ENCODE measurements at places on chromosomes 16 and 17.

DNA sequence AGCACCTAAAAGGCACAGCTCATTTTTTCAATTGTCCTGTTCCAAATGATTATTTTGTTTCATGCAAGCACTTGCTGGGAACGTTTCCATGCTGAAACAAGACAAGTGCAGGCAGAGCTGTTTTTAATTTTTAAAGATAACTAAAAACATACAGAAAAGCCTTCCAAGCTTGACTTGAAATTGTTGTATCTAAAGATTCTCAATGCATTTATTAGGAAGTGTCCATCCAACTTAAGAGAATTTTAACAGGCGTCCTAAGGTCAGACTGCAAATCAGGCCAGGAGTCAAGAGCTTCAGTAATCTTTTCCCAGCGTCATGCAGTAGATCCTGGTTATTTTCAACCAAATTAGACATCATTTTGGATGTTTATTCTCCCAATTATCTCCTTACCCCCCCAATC is 702.8 kb downstream of the KCNJ2 start:
- DNase-seq, result no peak

DNA sequence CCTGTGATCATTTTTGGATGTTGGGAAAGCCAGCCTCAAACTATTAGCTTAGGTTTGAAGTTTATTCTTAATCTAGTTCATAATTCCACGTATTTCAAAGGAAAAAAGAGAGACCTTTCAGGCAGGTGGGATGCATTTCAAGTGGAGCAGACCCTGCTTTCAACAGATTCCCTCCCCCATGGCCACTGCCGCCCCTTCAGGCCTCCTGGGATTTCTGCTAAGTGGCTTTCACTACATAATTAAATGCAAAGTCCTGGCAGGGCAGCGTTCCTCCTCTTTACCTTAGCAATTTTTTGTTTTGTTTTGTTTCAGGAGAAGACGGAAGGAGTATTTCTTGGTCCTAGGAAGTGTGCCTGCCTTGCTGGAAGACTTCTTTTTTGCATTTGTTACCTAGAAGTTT is 36.6 kb downstream of the MAF start:
- DNase-seq, result no peak

- no peak for DNase-seq
Measured at GRCh38 chr16:88377961-88378360, 4.8 kb upstream of the ZNF469 start.

GRCh38 chr16:72876981-72877373 is 171.0 kb downstream of the ZFHX3 start:
- DNase-seq, result no peak

GRCh38 chr17:59746849-59747445 is 39.5 kb downstream of the VMP1 start:
- DNase-seq, result peak; percentile 14

GRCh38 chr16:85420501-85421337 is 192.4 kb upstream of the GSE1 start:
- DNase-seq, result no peak

GRCh38 chr17:40290629-40291280 is 3.1 kb downstream of the CDC6 start:
- DNase-seq, result peak; percentile 24

- DNase-seq, result no peak
Measured at GRCh38 chr17:82439194-82439828, 11.2 kb downstream of the CYBC1 start.

GRCh38 chr16:69083306-69083941 is 22.0 kb upstream of the HAS3 start:
- DNase-seq, result no peak

DNA sequence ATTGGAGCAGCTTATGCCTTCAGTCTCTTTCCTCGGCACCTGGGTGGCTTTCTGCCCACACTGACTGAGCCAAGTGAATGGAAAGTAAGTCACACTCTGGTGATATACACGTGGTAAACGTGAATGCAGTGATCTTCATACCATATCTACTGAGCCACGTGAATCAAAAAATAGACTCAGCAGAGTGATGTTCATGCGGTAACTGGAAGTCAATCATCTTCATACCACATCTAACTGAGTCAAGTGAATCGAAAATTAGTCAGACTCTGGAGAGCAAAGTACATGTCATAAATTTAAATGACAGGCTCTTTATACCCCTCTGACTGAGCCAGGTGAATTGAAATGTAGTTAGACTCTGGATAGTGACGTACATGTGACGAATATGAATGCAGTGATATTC is 47.1 kb upstream of the ARL4D start:
- DNase-seq, result no peak

- DNase-seq, result no peak
Measured at GRCh38 chr17:58989629-58990028, 117.1 kb downstream of the TRIM37 start.

GRCh38 chr17:58381124-58382035 is 29.4 kb upstream of the SUPT4H1 start:
- no peak for DNase-seq

- no peak for DNase-seq
Measured at GRCh38 chr17:31677036-31677435, 182.0 kb downstream of the COPRS start.

- DNase-seq, result no peak
Measured at GRCh38 chr17:15507896-15508295, 40.5 kb upstream of the CDRT4 start.

GRCh38 chr17:42248351-42249179 is 27.6 kb downstream of the STAT5B start:
- no peak for DNase-seq

- DNase-seq, result no peak
Measured at GRCh38 chr17:33593991-33594390, 300.9 kb upstream of the ASIC2 start.

DNA sequence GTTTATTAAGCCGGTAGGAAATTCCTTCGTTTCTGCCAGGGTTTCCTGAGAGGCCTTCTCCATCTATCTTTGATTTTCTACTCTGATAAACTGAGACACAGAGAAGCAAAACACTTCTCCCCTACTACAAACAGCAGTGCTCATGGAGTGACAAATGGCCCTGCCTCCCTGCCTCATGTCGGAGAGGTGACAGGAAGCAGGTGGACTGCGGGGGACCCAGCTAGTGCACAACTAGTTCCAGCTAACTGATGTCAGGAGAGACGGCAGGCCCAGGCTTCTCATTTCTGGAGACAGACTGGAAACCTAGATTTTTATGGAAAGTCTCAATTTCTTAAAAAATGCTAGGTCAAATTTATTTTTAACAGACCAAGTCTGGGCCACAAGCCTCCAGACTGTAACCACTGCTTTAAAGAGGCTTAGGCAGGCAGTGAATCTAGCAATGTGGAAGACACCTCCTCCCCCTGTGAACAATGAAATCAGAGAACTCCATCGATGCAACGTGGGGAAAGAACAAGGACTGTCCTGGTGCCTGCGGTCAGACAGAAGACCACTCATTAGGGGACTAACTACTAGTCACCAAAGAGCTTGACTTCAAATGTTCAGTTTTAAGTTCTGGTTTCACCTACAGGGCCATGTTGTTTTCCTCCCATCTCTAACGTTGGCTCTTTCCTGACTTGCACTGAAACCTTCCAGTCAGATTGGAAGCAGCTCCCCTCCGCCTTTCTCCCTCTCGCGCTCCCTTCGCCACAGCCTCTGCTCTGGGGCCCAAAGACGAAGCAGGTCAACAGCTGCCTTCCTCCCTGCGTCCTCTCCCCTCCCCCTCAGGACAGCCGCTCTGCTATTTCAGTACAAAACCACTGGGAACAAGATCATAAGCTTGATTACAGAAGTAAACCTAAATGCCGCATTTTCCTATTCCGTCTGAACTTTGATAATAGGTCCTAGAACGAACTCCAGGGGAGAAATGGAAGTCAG is 17.6 kb downstream of the GTF3C1 start:
- no peak for DNase-seq

DNA sequence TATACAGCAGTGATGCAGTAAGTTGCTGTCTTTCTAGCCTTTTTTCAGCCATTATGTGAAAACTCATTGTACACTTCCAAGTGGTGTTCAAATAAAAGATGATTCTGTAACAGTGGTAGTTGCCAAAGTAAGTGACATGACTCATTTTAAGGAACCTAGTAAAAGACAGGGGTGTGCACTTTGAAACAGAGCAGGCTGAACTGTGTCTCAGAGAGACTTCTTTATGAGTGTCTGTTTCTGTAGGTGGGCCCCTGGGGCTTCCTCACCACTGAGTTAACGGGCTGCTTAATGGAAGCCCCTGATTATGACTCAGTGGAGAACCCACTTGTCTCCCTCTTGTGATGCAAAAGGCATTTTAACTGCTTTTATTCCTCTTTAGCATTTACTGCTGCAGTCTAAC is 147.3 kb downstream of the PCTP start:
- DNase-seq, result no peak

DNA sequence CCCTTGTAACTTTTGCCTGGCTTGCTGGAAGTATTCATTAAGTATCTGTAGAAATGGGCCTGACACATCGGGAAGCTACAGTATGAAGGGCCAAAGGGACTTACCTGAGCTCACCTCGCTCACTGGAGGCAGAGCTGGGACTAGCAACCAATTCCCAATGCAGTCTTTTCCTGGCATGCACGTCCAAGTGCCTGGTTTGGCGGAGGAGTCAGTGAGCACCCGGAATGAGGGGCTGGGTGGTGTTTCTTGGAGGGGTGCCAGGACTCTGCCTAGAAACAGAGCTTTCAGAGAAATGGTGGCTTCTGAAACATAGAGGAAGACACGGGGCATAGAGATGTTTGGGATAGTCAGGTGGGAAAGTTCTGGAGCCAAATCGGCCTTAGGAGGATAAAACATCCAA is 18.4 kb upstream of the GPRC5C start:
- DNase-seq, result no peak

DNA sequence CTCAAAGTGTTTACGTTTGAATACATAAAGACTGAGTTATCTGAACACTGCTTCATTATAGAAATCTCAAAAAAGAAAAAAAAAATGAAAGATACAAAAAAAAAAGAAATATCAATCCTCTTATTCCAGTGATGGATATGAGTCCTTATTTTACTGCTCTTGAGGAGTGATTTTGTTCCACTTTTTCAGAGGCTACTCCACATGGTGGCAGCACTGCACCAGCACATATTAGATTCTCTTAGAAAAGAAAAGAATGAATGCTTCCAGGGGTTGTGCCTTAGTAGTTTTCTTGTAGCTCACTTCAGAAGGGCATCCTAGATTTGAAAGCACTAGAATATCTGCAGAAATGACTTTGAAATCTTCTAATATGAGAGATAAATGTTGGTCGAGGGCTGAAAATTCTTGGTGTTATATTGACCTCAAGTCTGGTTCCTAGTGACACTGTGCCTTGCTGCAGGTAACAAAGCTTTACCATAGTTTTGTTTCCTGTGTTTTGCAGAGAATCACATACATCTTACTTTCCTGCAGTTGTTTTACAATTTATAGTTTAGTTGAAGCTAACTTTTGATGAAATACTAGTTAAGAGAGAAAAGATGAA is 25.9 kb downstream of the AP2B1 start:
- DNase-seq, result peak; percentile 5

DNA sequence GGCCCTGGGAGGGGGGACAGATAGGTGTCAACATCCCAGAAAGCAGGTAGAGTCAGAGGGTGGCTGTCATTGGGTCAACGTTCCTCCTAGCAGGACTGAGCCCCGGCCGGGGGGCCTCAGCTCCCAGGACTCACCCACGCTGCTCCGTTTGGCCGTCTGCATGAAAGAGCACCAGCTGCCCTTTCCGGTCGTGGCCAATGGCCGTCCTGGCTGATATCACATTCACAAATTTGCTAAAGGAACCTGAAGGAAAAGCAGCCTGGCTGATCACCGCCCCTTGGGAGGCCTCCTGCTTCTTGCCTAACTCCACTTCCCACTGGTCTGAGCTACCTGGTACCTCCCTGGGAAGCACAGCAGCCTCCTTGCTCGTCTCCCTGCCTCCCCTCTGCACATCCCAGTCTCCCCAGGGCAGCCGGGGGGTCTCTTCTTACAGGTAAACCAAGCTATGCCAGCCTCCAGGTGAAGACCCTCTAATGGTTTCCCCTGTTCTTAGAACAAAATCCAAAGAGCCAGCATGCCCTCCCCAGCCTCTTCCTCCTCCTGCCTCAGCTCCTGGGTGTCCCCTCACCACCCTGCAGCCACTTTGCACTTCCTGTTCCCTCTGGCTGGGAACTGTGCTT is 3.4 kb downstream of the NAGPA start:
- no peak for DNase-seq

DNA sequence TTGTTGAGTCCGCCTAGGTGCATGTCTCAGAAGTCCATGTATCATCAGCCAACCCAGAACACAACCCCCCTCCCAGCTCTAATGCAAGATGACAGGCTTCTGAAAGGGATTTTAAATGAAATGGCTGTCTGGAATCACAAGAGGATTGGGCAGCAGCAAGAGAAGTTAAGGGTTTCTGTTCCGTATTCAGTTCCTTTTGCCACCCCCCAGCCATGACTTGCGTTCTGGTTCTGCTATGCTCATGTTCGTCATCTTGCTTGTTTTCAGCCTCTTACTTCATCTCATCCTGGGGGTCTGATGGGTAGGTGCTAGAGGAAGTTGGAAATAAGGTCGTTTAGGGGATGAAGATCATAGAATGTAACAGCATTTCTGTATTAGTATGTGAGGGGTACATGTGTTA is 12.0 kb downstream of the MINK1 start:
- DNase-seq, result no peak

- DNase-seq, result no peak
Measured at GRCh38 chr17:72598695-72599094, 477.9 kb downstream of the SOX9 start.

DNA sequence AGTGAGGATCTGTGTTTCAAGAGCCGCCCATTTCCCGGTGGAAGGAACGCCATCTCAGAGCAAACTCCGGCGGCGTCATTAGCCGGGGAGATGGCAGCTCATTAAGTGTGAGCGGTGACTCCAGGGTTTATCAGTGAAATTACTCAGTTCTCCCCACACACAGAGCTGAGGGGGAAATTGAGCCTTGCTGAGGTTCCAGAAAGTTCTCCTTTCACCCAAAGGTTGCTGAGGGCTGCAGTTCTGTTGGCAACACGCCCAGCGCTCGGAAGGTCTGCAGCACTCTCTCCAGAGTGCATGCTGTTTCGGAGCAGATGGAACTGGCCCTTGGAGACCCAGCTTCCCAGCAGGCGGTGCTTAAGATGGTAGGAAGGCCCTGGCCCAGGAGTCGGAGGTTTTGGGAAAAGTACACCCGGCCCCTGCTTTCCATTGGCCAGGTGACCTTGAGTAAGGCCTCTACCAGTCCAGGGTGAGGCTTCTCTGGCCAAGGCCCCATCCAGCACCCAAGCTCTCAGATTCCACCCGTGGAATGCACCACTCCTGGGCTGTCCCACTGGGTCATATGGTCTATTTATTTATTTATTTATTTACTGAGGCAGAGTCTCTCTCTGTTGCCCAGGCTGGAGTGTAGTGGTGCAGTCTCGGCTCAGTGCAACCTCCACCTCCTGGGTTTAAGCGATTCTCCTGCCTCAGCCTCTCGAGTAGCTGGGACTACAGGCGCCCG is 167.7 kb upstream of the CIBAR2 start:
- DNase-seq, result no peak

DNA sequence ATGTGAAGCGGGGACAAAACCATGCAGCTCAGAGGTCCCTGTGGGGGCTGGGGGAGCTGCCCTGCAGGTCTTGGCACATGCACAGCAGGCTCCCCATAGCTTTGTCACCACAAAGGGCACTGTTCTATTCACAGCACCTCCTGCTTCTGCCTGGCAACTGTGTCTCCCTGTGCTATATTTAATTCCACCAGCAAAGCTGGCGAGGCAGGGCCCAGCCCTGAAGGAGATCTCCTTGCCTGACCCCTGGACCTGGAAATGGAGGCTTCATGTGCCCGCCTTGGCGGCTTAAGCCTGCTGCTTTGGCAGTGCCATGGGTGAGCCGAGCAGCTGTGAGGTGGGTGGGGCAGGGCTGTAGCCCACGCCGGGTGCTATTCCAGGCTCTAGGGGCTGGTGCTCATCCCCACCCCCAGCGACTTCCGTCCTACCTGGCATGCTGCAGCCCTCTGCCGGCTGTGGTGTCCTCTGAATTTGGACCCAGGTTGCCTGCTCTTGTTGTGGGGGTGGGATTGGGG is 6.8 kb downstream of the LDHD start:
- DNase-seq, result no peak

GRCh38 chr17:55710410-55710809 is 12.3 kb downstream of the TMEM100 start:
- DNase-seq, result no peak
